ENCODE measurements at places on chromosomes 6 and 20. TPM values are rescaled to one million over a fixed set of nuclear protein-coding genes. Genes with fewer than 3 reads are reported as not detected.

The FOXA2 gene
- total RNA-seq: 10.6 TPM

The PIM1 gene
- total RNA-seq: 141 TPM

The TMEM244 gene
- total RNA-seq: not detected

DNA sequence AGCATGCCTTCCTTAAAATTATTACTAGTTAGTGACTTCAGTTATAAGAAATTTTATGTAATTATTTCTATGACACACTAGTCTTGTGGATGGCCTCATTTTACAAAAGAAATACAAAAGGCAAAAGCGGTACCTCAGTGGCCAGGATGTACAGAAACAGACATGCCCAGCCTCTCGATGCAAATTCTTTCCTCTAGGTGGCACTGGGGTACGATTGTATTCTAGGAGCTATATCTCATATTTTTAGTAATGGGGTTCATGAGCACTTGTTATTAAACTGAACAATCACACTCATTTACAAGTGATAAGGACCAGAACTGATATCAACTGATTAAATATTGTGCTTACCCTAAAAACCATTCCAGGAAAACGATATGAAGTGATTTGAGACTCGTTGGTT lies 59.8 kb downstream of the SOD2 start:
- no peak for DNase-seq

DNA sequence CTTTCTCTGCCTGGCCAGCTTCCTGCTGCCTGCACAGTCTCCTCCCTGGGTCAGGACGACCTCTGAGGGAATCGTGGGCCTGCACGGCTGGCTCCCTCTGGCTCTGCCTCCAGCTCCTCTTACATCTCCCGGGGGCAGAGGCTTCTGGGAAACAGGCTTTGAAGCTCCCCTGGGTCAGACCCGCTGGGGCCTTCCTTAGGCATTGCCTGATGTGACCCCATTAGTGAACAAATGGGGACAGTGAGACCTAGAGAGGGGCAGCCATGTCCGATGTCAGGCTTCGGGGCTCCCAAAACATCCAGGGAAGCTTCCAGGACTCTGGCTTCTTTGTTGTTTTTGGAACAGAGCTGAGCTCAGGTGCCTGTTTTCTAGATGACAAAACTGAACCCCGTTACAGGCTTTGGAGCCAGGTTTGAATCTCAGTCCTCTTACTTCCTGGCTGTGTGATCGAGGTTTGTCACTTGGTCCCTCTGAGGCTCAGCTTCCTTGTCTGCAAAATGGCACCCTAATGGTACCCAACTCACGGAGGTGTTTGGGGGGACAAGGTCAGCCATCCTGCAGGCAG lies 94.3 kb downstream of the CEBPB start:
- DNase-seq: no peak

The HFE gene
- total RNA-seq: 12.7 TPM

GRCh38 chr6:113317891-113318574 lies 539.1 kb upstream of the MARCKS start:
- no peak for DNase-seq

- DNase-seq: no peak
Measured at GRCh38 chr6:89254569-89254968, 37.4 kb upstream of the GABRR1 start.

- DNase-seq: no peak
Measured at GRCh38 chr6:37637562-37638413, 59.9 kb downstream of the MDGA1 start.

Measured in liver (tissue), 10 donors.